ENCODE measurements at places on chromosomes 5 and 9.

DNA sequence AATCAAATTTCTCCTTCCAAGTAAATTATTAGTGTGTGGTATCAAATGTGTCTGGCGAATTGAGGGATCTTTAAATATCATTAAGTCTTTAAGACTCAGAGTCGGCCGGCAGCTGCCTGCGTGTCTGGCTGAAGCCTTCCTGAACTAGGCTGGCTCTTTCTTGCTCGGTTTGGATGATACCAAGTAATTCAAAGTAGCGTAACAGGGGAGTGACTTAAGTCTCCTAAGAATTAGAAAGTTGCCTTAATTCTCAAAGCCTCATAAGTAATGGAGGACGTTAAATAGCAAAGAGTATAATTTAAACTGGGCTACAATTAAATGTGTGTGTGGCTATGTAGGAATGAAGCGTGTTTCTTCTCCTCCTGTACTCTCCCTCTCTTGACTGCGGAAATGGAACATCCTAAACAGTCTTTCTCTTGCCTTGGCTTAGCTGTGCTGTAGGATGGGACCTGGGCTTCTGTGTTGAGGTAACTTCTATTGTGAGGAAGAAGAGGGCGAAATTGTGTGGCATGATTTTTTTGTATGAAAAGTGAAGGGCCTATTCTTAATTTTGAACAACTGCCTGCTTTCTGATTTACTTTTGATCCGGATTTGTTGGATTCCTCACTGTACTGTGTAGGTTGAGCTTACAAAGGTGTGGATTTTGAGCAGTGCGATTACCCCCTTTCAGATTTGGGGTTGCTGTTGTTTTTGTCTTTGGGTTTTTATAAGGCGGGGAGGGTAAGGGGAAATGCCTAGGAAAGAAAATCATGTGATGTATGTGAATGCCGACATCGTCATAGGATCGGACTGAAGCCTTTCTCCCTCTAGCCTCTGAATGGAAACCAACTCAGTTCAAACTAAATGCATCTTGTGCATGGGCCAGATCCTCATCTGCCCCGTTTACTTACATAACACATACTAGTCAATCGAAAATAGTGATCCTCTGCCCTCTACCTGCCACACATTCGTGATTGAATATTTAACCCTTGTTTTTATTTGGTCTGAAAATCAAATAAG lies 29.9 kb downstream of the CPEB4 start:
- no peak for DNase-seq

- no peak for DNase-seq
These were observed 670 bp upstream of the KIF2A start for GRCh38 chr5:62305358-62305714.

GRCh38 chr9:94553029-94553938 lies 1.6 kb upstream of the PCAT7 start:
- no peak for DNase-seq

GRCh38 chr5:77995793-77996409 lies 219.8 kb upstream of the TBCA start:
- no peak for DNase-seq

- no peak for DNase-seq
These were observed 332.0 kb downstream of the MLLT3 start for GRCh38 chr9:20290257-20290656.

DNA sequence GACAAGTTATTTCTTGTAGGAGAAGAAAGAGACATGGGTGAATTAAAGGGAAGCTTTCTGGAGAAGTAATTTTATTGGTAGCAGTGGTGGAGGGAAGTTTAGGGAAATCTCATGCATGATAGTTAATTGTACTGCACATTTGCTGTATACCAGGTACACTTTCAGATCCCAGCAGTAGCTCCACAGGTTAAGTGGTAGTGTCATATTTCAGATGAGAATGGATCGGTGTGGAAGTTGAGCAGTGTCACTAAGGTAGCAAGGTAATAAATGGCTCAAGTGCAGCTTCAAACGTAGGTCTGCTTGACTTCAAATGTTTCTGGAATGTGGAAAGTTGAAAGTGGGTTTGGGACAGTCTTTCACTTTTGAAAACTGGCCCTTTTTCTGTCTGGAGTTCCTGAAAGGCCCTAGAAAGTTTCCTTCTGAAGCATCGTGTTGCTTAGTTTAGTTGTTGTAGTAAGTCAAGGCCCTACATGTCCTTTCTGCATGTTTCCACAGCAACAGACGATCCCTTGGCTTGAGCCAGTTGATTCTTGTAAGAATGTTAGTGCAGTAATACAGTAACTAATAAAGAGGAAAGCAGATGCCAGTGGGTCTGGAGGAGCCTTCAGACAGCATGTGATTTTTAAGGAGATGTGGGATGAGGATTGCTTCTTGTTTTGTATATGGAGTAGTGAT lies 3.7 kb downstream of the CLTA start:
- no peak for DNase-seq

- no peak for DNase-seq
These were observed 1.1 kb upstream of the G3BP1 start for GRCh38 chr5:151770383-151771258.

DNA sequence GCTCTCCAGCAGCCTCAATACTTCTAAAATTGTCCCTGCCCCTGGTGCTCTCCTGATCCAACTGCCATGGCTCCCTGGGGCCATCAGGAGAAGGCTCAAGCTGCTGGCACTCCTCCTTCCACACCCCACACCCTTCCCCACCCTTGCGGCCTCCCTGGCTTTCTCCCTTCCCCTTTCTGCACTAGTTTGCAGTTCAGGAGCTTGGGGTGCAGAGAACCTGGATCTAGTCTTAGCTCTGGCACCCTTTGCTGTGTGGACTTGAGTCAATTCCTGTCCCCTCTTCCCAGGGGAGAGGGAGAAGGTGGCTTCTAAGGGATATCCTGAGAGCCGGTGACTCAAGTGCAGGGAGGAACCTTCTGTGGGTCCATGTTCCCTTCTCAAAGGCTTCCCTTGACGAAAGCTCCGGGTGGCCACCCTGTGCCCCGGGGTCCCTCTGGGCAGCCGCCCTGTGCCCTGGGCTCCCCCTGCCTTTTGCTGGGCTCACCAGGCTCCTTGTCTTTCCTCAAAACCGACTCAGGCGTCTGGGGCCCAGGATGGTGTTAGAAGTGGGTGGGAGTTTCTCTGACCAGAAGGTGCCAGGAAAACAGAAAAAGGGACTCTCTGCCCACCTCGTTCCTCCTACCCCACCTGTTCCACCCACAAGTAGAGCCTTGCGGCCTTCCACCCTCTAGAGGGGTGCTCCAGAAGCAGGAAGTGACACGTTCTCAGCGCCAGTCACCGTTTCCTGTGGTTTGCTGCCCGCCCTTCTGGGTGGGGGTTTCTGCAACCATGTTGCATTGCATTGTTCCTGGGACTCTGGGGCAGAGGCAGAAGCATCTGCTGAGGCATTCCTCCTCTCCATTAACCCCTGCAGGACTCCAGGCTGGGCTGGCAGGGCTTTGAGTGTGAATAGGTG lies 15.0 kb downstream of the GLIPR2 start:
- DNase-seq = no peak
